ENCODE measurements at places on chromosomes 1 and 21.

DNA sequence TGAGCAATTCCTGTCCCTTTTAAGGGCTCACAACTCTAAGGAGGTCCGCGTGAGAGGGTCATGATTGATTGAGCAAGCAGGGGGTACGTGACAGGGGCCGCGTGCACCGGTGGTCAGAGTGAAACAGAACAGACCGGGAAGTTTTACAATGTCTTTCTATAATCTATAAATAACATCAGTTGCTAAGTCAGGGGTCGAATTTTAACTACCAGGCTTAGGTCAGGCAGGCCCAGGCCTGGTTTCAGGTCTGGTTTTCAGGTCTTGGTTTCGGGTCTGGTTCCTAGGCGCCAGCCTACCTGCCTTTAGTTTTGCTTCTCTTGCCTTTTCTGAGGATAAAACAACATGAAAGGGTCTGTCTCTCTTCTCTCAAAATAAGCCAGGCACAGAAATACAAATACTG is 476.0 kb upstream of the CAMK1G start:
- no peak for DNase-seq

DNA sequence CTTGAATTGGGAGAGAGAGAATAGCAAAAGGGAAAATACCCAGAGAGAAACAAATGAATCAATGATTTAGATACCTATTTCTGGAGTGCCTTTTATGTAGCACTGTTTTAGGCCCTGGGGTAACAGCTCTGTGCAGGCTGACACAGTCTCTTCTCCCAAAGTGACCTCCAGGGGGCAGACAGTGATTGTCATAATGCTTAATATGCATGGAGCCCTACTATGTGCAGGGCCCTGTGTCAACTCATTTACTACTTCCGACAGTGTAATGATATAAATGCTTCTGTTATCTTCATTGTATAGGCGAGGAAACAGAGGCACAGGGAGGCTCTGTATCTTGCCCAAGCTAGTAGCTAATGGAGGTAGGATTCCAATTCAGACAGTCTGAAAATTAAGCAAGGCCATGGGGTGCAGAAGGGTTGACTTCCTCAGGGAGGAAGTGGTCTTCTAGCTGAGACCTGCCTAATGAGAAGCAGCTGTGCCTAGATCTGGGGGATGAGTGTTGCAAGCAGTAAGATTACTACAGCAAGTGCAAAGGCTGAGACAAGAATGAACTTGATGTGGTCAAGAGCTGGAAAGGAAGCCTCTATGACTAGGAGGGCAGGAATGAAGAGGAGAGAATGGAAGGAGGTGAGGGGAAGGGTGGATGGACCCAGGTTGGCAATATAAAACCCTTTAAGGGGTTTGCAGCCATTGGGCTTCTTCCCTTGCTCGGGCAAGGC is 16.2 kb upstream of the SERINC2 start:
- no peak for DNase-seq

DNA sequence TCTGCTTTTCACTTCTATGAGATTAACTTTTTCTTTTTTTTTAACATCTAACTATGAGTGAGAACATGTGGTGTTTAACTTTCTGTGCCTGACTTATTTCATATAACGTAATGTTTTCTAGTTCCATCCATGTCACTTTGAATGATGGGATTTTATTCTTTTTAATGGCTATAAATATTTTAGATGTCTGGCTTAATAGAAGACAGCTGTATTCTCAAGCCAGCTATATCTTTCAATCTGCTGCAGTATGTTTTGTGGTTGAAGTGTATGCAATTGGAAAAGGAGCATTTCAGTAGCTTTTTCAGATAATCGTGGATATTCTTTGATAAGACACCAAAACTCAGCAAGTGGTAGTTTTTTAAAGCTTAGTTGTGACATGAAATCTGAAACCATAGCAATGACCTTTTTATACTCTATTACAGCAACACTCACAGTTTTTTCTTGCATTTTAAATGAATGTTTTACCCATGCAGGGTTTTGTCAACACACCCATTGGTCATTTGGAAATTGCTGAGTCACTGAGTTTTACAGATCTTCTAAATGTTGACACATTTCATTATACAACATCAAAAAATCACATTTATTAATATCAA is 5.7 kb upstream of the SVBP start:
- peak; percentile 11 for DNase-seq

DNA sequence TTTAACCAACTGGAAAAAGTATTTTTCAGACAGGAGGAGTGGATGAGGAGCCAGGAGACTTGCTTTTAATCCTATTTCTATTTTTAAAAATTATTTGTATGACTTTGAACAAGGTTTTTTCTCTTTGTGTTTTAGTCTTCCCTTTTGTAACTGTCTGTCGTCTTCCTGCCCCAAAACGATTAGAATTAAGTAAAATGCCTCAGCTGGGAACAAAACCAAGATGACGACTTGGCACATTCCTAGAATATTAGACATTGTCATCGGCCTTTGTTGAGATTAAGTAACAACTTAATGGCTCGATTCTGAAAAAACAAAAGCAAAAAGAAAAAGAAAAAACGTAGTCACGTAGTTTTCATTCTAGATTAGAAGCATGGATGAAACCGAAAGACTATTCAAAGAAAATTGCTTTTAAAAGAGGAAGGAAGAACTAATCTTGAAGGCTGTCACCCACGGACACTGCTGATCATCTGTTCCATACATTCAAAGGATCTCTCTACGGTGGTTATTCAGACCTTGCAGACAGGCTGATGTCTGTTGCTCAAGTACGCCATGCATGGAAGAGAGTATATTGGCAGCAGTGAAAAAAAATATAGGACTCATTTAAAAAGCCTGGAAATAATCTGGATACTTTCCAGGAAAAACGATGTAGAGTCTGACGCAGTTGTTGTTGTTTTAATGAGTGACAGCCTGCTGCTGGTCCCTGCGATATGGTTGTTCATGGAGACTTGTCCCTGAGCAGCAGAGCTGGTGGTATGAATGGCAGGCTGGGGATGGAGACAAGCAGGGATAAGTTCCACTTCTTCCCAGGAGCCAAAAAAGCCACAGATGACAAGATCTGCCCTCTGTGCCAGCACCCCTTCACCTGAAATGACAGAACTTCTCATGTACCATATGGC is 16.8 kb downstream of the GNG4 start:
- no peak for DNase-seq

- DNase-seq: no peak
Measured at GRCh38 chr1:213939888-213940287, 47.9 kb upstream of the PROX1 start.

- DNase-seq: no peak
Measured at GRCh38 chr1:145857170-145857569, 1.7 kb downstream of the PIAS3 start.

DNA sequence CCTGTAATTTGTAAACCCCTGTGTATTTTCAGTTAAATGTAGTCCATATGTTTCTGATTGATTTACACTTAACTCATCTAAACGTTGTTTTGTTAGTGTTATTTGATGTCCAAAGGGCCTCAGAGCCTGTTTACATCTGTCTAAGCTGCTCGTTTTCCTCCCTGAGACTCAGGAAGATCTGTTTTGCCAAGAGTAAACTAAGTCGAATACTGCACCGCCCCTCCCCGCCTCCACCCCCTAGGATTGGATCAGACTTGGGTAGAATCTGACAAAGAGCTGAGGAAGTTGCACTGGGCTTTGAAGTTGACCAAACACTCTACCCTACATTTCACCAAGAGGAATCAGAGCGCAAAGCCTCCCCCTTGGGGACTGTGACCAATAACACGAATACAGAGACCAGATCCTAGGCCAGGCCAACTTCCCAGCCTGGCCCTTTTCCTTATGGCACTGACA is 206.9 kb upstream of the LMO4 start:
- no peak for DNase-seq

- DNase-seq: peak; percentile 63
Measured at GRCh38 chr1:942864-943533, 16.1 kb downstream of the NOC2L start.

- DNase-seq: no peak
Measured at GRCh38 chr21:44876849-44877575, 3.5 kb upstream of the PTTG1IP start.

DNA sequence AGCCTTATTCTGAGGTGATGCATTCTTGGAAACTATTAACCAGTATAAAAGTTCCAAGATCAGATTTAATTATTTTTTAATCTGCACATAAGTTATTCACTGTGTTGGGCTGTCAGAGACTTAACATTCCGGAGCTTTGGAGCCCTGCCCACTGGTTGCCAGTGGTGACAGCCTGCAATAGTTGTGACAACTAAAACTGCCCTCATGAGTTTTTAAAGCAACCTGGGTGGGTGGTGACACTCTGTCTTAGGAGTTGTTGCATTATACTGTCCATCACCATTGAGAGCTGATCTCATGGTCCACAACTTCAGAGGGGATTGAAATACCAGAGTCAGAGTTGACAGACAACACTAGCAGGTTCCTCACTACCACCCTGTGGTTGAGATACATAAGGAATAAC is 653.9 kb upstream of the USP24 start:
- no peak for DNase-seq

Measured in COR-L47 (cell line).